ENCODE measurements at places on chromosomes 3 and 15. TPM values are rescaled to one million over a fixed set of nuclear protein-coding genes. Genes with fewer than 3 reads are reported as not detected.
A peak's percentile ranks its signal among the peaks of the same experiment; 100 is the strongest.

KNL1 gene
- 18.2 TPM for polyA plus RNA-seq

TPM1 gene
- polyA plus RNA-seq = 466 TPM

DNA sequence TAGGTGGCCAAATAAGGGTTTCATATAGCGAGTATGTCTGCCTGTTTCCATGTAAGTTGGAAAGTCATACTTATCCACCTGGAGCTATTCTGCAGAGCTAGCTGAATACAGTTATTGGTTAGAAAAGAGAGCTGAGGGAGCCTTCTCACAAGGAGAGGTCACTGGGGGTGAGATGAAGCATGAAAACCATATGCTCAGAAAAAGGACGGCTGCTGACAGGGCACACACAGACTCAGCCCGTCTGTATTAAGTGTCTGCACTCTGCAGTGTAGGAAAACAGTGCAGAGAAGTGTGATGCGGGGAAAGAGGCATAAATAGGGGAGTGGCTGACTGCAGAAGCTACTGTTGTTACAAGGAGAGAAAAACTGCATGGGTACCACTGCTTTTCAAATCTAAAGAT, 58.2 kb downstream of the C3orf70 start:
- no peak for DNase-seq

DNA sequence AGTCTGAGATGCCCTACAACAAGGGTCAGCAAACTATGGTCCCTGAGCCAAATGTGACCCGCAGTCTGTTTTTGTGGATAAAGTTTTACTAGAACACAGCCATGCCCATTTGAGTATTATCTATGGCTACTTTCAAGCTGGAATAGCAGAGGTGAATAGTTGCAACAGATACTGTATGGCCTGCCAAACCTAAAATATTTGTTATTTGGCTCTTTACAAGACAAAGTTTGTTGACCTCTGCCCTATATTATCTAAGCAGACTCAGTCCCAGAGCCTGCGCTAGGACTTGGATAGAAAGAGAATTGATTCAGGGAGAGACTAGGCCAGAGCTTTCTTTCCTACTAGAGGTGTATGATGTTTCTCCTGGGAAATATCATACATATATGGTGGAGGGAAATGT, 81.7 kb upstream of the NMNAT3 start:
- no peak for DNase-seq

DNA sequence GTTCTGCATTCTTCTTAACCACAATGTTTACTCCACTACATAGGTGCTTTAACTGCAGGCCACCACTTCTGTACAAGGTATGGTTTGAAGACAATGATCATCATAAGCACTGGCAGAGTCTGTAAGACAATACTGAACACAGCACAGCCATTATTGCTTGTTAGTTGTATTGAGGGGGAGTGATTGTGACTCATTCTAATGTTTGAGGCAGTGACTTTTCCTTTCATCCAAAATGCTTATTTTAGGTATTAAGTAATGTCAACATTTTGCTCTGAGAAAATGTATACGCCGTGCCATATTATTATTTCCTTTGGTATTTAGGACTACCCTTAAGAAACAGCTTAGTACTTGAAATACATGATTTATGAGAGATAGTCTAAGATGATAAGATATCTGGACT, 618.2 kb upstream of the ZNF717 start:
- no peak for DNase-seq

LMOD3 gene
- polyA plus RNA-seq = 0.07 TPM

- no peak for DNase-seq
Observed at GRCh38 chr3:184237807-184238206, 8.4 kb downstream of the VWA5B2 start.

DNA sequence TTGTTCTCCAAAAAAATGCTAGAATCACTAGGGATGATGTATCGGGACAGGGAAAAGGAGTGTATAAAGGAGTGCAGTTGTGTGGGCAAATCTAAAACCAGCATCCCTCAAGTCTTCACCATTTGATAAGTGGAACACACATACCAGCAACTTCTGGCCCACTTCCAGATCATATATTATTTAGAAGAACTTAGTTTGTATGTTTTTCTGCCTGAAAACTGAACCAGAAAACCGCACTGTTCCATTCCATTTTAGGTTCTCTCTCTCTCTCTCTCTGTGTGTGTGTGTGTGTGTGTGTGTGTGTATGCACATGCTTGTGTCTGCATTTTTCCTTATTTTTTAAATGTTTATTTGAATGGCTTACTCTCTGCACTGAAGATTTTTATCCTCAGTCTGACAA, 93.5 kb downstream of the SERPINI1 start:
- no peak for DNase-seq

DNA sequence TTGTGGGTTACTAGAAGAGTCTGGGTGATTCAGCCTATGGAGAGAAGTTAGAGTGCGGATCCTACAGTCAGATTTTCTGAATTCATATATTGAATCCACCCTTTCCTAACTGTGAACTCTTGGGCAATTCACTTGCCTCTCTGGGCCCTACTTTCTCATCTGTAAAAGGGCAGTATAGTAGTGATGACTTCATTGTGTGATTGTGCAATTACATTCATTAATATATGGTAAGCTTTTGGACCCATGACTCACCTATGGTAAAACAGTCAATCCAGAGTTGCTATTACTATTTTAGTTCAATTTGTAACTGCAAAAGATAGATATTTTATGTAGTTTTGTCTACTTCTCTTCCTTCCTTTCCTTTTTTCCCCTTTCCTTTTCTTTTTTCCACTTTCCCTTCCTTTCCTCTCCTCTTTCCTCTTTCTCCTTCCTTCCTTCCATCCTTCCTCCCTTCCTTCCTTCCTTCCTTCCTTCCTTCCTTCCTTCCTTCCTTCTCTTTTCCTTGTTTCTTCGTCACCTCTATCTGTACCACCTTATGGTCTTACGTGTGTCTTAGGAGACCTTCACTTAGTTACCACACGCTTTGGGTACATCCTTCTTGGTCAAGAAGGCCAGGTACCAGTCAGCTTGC, 37.0 kb downstream of the GMNC start:
- no peak for DNase-seq

DNA sequence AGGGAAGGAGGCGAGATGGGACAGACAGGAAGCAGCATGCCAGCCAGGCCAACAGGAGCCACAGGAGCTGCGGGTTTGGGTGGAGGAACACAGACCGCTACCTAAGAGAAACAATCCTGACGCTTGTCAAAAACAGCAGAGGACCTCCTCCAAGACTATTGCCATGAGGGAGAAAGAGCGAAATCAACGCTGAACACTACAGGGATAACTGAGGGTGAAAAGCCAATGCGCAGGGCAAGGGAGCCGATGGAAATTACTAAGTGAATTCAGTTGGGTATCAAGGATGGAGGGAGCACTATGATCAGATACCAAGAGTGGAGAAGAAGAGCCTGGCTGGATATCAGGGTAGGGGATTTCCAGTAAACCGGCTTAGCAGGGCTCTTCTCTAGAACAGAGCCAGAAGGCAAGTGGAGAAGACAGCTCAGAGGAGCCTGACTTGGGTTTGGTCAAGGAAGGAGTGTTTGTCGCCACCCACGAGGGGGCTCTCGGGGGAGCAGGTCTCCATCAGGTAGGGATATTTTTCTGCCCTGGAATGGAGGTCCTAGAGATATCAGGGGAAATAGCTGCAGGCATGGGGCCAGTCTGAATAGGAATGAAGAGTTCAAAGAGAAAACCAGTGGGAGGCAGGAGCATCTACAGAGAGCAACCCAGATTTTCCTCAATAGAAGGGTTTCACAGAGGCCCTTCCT, 48.4 kb downstream of the SLC41A3 start:
- DNase-seq = no peak

GRCh38 chr3:80993241-80993945, 768.1 kb downstream of the GBE1 start:
- DNase-seq = no peak

DNA sequence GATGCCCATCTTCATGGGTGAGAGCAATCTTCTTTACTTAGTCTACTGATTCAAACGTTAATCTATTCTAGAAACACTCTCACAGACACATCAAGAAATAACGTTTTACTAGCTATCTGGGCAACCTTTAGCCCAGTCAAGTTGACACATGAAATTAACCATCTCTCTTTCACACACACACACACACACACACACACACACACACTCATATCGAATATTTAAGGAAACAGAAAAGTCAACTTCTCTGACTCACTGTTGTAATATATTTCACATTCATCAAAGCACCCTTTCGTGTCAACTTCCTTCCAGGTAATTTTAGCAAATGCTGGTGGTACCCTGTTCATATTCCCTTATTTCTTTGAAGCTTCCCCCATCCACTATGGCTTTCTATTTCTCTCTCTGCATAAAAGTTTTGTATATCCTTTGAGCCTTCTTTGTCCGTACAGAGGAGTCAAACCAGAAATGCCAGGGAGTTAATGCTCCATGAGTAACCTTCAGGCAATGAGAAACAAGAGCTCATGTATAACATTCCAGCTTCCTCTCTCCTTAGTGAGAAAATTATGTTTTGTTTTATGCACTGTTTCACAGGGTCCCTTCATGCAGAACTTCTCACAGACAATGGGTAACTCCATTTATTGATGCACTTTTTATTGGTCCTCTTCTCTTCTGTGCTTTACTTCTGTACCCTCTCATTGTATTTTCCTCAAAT, 335.5 kb upstream of the CBLB start:
- peak; percentile 38 for DNase-seq

C2CD4A gene
- 0.24 TPM for polyA plus RNA-seq

FANCD2OS gene
- not detected for polyA plus RNA-seq

GRCh38 chr3:100941451-100941850, 51.8 kb downstream of the ABI3BP start:
- no peak for DNase-seq

DNA sequence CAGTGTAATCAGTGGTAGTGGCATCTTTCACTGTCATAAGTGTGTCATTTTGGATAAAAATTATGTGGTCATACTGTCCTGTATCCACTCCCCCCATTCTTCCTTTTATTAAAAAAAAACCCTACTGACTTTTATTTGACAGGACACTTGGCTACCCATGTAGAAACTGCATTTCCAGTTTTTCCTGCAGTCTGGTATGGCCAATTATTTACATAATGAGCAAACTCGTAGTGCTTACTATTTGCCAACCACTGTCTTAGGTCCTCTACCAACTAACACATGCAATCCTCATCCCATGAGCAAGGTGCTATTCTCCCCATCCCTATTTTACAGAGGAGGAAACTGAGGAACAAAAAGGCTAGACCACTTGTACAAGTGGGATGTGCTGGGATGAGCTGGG, 129.1 kb downstream of the MECOM start:
- no peak for DNase-seq

DNA sequence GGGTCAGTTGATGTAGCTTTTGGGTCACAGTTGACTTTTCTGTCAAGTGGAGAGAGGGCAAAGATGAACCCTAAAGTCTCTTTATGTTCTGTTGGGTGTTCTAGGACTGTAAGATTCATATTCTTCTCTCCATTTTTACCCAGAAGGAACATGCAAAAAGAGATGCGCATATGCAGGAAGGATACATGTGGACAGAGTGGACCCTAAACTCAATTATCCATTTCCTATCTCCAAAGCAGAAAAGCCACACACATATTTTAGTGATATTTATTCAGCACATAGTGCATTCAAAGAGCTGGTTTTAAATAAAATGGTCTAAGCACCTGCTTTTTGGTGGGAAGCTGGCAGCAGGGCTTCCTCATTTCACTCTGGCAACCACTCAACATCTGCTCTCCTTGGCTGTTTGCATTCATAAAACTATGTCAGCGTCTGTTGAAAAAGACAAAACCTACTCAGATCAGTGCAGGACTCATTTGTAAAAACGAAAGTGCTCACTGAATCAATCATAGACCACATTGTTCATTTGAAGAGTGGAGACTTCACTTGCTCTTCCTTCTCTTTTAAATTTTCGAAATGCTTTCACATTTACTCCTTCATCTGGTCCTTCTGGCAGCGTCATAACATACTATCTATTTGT, 96.6 kb downstream of the SEMA6D start:
- no peak for DNase-seq

SCG3 gene
- 0.37 TPM for polyA plus RNA-seq

ACOX2 gene
- 40.0 TPM for polyA plus RNA-seq

CKMT1A gene
- 0.40 TPM for polyA plus RNA-seq

UROC1 gene
- 0.13 TPM for polyA plus RNA-seq

DNA sequence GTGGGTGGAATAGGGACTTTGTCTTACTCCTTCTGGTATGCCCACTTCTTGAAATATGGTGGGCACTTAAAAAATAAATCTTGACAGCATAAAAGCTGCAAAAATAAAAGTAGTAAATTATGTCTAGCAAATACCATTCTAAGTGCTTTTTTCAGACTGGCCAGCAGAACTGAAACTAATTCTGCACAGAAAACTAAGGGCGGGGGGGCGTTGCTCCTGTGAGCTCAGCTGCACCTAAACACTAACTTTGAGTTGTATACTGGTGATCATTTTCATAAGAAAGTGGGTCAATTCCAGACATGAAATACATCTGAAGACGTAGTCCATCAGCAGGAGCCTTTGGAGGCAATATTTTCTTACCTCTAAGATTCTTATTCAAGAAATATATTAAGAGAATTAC, 114.8 kb downstream of the WDR76 start:
- no peak for DNase-seq

CCDC54 gene
- 0.16 TPM for polyA plus RNA-seq

SEMA7A gene
- polyA plus RNA-seq = 5.9 TPM

CPNE4 gene
- polyA plus RNA-seq = 0.73 TPM

GRCh38 chr15:30895461-30896210, 8.1 kb upstream of the FAN1 start:
- no peak for DNase-seq

- DNase-seq = no peak
Observed at GRCh38 chr3:125250973-125251372, 38.4 kb upstream of the SLC12A8 start.

GRCh38 chr15:72189250-72189902, 8.2 kb downstream of the GRAMD2A start:
- no peak for DNase-seq

CYP1A1 gene
- not detected for polyA plus RNA-seq

GRCh38 chr3:27385504-27385903, 16.3 kb upstream of the NEK10 start:
- DNase-seq = no peak

DNA sequence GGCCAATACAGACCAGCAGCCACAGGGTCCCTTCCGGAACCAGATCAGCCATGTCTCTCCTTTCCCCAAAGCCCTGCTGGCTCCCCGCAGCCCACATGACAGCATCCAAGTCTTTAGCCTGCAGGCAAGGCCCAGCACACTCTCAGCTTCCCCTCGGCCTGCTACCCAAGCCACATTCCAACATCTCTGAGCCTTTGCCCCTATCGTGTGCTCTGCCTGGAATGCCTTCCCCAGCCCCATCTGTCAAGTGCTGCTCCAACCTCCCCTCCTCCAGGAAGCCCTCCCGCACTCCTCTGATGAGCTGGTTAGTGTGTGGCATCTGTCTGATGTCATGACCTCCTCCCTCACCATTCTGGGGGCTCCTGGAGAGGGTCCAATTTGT, 8.5 kb downstream of the PLXND1 start:
- DNase-seq = no peak

DNA sequence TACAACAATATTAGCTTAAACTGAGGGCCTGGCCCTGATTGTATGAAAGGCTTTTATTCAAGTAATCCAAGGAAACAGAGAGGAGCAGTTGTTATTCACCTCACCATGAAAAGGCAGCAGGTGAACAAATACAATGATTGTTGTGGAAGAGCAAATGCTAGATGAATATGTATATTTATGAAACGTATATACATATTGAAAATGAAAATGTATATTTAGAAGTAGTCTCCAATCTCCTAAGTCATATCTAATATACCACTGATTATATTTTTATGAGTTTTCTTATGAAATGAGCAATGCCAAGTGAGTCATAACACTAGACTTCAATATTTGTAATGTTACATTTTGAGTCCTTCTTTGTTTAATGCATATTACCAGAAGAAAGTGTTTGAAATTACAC, 116.2 kb upstream of the KCNMB2 start:
- no peak for DNase-seq

GRCh38 chr3:132242790-132243189, 74.4 kb upstream of the ACP3 start:
- no peak for DNase-seq

- DNase-seq = no peak
Observed at GRCh38 chr3:130491431-130491830, 25.5 kb upstream of the COL6A6 start.

ACAP2 gene
- 36.4 TPM for polyA plus RNA-seq

Measured in left renal pelvis (tissue), 4 donors.